ENCODE measurements at places on chromosomes 3 and 15.

DNA sequence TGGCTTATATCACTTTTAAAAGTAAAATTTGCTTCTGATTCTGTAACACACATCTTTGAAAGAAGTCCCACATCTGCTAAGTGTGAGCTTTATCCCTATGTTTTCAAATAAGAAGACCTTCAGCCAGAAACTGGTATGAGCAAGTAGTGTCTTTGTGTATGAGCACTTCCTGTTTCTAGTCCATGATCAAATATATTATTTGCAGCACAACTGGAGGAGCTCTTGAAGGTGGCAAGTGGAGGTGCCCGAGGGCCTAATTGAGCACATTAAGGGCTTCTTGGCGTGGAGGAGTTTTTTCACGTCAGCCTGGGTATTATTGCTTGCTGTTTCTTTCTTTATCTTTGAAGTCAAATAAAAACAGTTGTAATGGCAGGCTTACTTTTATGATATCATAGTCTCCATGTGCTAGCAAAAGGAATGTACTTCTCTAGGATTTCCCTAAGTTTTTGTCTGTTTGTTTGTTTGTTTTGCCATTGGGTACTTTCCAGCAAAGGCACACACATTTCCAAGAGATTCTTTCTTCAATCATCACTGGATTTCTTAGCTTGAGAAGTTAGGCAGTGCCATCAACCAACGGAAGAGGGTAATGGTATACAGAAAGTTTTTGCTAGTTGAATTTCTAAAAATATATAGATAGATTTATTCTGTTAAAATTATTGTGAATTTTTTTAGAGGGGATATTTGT, 68.1 kb downstream of the MEIS2 start:
- DNase-seq: no peak

GRCh38 chr15:91694131-91694830, 159.2 kb upstream of the SLCO3A1 start:
- DNase-seq: no peak

GRCh38 chr15:72375501-72375845, 341 bp downstream of the HEXA start:
- peak; percentile 55 for DNase-seq

GRCh38 chr15:62138124-62138523, 27.0 kb downstream of the C2CD4B start:
- no peak for DNase-seq

GRCh38 chr15:56765251-56765650, 31.9 kb upstream of the ZNF280D start:
- DNase-seq: no peak

DNA sequence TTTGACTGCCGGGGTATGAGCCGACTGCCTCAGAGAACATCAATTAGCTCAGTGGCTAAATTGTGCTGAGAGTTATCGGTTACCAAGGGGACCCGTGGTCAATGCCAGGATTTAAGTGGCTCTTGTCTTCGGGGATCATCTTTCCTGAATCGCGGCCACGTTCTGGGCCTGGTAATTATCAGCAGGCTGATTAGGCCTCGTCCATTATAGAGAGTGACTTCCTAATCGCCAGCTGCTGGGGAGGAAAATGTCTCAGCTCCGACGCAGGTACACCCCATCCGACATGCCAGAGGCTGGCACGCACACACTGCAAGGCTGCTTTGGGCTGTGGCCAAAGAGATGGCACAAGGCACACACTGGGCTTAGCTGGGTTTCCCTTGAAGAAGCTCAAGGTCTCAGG, 10.6 kb downstream of the TRH start:
- no peak for DNase-seq

GRCh38 chr3:21356402-21356801, 394.6 kb downstream of the ZNF385D start:
- no peak for DNase-seq

DNA sequence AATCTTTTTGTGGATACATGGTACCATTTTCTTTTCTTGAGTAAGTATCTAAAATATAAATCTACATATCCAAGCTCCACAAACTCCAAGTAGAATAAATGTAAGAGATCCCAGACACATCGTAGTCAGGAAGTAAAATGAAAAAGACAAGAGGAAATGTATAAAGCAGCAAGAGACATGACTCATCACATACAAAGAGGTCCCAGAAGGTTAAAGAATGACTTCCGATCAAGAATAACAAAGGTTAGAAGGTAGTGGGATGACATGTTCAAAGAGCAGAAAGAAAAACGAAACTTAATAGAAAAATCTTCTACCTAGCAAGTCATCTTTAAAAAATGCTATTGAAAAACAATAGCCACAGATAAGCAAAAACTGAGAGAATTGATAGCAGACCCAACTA, 705.8 kb downstream of the NR2F2 start:
- DNase-seq: no peak

- no peak for DNase-seq
Observed at GRCh38 chr3:101464235-101464634, 48.8 kb downstream of the SENP7 start.

- DNase-seq: no peak
Observed at GRCh38 chr15:100928632-100929280, 9.6 kb downstream of the LRRK1 start.

GRCh38 chr3:169172535-169172934, 491.0 kb downstream of the MECOM start:
- no peak for DNase-seq

DNA sequence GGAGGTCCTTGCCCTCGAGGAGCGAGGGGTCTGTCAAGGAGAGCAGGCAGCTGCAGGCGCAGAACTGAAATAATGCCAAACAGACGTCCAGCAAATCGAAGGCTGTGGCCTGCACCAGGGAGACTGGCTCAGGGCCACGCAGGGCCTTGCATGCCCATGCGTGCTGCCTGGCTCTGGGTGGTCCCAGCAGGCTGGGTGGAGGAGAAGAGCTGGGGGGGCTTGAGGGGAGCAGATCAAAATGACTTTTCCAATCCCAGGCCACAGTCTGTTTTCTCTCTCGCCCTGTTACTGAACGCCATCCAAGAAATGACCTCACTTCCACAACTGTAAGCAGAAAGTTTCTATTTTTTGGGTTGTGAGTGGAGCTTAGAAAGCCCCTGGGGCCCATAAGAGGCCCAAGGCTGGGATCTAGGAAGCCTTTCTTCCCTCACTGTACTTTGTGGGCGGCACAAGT, 96.9 kb upstream of the RPL32 start:
- no peak for DNase-seq

DNA sequence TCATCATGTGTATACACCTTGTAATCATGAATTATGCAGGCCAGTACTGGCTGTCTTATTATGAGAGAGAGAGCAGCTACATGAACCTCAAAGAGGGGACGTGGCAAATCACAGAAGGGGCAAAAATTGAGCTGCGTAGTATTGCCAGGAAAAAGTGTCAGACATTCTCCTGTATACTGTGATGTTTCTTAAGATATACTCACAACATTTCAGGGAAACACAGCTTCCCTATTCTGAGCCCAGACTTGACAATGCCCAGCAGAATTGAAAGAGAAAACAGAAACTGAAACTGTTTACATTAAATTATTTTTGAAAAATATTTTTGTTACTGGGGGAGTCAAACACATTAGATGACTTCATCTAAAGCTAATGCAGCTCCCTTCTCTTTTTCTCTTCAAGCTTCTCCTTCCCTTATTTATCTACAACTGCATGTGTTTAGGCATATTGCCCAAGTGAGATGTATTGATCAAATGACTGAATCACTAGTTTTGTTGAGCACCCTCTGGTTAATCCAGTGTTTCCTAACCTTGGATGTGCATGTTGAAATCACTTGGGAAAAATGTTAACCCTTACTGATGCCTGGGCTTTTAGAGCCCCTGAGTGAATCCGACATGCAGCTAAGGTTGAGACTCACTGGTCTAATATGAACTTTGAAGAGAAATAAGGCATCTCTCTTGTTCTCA, 39.5 kb downstream of the CADPS start:
- DNase-seq: no peak

GRCh38 chr3:101638261-101638745, 38.6 kb downstream of the ZBTB11 start:
- DNase-seq: no peak

- no peak for DNase-seq
Observed at GRCh38 chr3:147630921-147631415, 221.8 kb downstream of the ZIC1 start.

DNA sequence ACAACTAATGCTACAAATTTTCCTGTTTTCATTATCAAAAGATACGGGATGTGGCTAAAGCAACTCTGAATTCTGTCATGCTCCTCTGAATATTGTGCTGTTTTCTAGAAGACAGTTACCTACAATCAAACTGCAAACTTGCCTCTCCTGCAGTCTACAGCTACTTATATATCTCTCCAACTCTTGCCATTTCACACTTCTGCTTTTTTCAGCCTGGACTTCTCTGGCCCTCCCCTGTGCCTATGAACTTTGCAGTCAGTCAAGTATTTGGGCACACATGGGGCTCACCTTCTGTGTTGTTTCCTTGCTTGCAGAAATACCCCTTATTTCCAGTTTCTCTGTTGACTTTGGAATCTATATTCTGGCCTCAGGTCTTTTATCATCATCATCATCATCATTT, 575.6 kb downstream of the GRM7 start:
- DNase-seq: no peak

DNA sequence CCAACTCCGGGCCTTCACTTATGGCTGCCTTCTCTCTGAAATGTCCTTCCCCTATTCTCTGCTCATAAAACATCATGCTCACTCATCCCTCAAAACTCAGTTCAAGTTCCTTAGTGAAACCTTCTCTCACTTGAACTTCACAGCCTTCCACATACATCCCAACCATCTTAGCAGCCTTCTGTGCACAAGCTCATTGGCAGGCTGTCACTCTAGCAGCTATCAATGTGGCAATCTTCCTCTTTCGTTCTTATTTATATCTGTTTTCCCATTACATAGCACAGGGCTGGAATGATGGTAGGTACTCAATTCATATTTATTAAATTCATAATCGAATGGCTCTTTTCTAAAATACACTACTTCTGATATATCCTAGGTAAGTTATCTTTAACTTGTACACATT, 66.4 kb upstream of the MCTP2 start:
- DNase-seq: peak; percentile 36

DNA sequence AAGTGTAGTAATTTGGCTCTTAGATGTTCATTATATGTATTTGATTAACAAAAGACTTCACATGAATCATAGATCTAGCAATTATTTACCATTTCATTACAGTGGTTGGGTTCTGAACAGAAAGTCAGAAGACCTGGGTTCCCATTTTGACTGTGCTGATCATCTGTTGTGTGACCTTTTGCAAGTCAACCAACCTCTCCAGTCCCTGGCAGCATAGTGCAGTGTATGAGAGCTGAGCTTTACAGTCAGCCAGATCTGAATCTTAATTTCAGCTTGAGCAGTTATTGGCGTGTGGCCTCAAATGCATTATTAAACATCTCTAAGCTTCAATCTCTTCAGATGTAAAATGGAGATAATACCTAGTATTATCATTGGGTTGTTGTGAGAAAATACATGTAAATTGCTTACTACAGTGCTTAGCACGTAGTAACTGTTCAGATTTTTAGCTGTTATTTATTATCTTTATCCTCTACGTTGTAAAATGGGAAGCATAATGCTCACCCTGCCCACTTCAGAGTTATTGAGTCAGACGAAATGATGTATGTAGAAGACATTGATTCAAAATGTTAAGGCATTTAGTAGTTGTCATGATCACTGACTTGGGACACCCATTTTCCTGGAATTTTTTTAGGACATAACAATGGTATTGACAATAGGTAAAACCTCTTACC, 104.0 kb downstream of the KLHL25 start:
- peak; percentile 69 for DNase-seq
